ENCODE measurements at places on chromosomes 7 and 10.

DNA sequence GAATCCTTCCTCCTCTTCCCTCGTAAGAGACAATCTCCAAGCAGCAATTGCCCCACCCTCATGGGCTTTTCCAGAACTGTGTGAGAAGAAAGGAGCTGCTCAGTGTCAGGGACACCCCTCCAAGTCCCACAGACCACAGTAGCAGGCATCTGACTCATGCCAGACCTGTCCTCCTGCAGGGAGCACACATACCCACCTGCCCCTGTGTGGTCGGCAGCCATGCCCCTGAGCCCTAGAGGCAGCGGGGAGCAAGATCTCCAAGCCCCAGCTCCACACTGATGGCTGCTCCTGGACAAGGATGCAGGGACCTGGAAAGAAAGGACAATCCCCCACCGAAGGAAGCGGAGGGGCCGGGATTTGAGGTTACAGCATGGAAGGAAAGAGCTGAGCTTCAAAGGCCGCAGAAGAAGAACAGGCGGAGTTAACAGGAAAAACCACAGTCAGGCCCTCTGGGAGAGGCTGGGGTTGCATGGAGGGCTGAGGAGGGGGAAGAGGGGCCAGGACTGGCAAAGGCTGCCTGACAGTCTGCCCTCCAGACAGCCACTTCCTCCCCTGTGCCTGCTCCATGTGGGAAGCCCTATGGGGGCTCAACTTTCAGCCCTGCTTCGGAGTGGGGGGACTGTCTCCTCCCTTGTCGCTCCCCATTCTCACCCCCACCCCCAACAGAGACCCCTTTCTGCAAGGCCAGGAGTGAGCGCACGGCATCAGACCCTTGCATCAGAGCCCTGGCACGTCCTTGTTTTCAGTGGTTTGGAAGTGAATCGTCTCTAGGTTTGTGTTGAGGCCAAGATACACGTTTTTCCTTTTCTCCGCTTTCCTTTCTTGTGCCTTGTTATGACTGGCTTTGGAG, 46.8 kb downstream of the ASB13 start:
- no peak for DNase-seq

GRCh38 chr7:33392148-33392547, 262.8 kb downstream of the BBS9 start:
- no peak for DNase-seq

GRCh38 chr10:846126-846685, 85.3 kb downstream of the LARP4B start:
- no peak for DNase-seq

- DNase-seq = no peak
Measured at GRCh38 chr7:143286522-143286890, 1.6 kb upstream of the CASP2 start.

DNA sequence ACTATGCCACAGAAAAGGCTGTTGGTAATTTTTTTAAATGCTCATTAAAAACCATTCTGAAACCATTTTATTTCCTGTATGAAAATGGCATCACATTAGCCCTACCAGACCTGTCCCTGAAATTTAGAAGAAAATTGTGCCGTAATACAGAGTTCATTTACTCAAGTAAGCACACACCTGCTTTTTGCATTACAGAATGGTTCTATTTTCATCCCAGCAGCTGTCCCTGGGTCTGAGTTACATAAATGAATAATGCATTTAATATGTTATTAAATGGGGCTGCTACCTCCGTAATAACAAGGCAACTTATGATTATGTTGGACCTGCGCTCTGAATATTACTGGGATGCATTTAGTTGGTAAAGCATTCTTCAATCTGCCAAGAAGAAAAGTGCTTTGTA, 508.9 kb downstream of the SORCS1 start:
- no peak for DNase-seq

DNA sequence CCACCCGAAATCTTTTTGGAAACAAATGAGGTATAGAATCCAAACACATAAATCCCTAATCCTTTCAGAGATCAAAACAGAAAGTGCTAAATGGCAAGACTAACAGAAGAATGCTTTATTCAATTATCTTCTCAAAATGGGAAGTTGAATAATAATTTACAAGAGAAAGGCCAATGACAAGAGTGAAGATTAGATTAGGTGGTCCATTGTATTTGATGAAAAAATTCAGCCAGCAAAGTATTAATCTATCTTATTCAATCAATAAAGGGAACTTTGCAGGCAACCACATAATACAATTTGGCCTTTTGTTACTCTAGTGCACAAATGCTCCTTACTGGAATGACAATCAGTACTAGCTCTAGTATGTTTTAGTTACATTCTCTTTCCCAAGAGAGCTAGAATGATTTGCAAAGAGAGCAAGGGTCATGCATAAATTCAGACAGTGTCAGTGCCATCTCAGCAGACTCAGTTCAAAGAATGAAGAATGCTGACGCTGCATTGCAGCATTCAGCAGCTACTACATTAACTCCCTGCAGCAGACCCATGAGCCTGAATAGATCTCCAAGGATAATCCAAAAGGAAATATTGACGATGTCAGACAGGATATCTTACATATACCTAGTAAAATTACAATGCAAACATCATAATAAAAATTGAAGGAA, 131.8 kb downstream of the ANK3 start:
- no peak for DNase-seq

DNA sequence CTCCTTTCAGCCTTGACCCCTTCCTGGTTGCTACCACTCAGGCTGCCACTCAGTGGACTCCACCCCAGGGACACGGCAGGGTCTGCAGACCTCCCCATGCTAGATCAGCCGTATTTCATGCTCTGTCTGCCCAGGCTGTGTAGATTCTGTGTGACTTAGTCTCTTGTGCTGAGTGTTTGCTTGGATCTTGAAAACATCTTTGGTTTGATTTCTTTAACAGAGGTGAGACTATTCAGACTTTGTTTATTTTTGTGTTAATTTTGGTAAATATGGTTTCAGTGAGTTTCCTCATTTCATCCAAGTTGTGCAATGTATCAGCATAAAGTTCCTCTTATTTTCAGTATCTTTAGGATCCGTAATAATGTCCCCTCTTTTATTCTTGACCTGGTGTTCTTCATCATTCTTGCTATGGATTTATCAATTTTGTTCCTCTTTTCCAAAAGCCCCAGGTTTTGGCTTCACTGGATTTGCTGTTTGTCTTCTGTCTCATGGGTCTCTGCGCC, 21.2 kb upstream of the PWWP2B start:
- DNase-seq = no peak

- no peak for DNase-seq
Measured at GRCh38 chr10:125333769-125334168, 173.4 kb upstream of the CTBP2 start.

All from HEK293T (cell line).